ENCODE measurements at places on chromosomes 5 and 9. TPM values are rescaled to one million over a fixed set of nuclear protein-coding genes. Genes with fewer than 3 reads are reported as not detected.

The ARL10 gene
- 1.4 TPM for polyA plus RNA-seq

The SGCD gene
- polyA plus RNA-seq: not detected

The SLC6A3 gene
- polyA plus RNA-seq: not detected

The ROR2 gene
- polyA plus RNA-seq: 1.3 TPM

The PCDHGB4 gene
- 0.25 TPM for polyA plus RNA-seq

The ZNG1F gene
- 15.9 TPM for polyA plus RNA-seq

The LHX6 gene
- polyA plus RNA-seq: 0.11 TPM

The FAM221B gene
- polyA plus RNA-seq: not detected

The PRELID1 gene
- 452 TPM for polyA plus RNA-seq

The PCDHGA12 gene
- polyA plus RNA-seq: 0.42 TPM

The TEX48 gene
- polyA plus RNA-seq: not detected

The PCDHB3 gene
- 0.02 TPM for polyA plus RNA-seq

The PCDHA3 gene
- 0.11 TPM for polyA plus RNA-seq

The GRM6 gene
- not detected for polyA plus RNA-seq
